NCI-H345 (cell line): ENCODE measurements at places on chromosomes 11 and 22.

- DNase-seq = no peak
Observed at GRCh38 chr11:61120099-61120705, 17.9 kb downstream of the CD5 start.

GRCh38 chr11:120945042-120945441 lies 78.9 kb upstream of the TBCEL start:
- no peak for DNase-seq

DNA sequence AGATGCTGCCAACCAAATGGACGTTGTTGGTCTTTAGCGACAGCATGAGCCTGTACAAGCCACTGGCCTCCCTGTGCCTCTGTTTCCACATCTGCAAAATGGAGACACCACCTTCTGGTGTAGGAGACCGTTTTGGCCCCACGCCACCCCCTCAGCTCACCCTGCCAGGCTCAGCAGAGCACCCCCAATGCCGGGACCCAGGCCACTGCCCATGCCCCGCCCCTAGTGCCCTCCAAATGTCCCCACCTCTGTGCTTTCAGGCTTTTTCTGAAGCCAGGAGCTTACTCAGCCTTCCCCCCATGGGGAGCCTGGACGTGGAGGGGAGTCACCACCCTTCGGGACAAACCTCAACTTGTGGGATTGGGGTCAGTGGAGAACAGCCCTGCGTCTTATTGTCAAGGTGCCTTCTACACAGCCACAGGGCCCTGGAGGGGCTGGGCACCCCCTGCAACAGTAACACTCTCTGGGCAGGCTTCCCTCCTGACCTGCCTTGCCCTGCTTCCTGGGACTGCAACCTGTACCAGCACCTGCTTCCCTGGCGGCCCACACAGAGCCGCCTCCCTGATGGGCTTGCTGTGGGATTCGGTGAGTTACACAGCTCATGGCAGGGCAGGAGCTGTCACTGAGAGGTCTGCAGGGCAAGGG lies 24.6 kb upstream of the RTL6 start:
- no peak for DNase-seq

GRCh38 chr11:13364388-13364787 lies 86.8 kb downstream of the BMAL1 start:
- no peak for DNase-seq

GRCh38 chr22:46465793-46466192 lies 71.6 kb downstream of the CELSR1 start:
- DNase-seq = no peak

- no peak for DNase-seq
Observed at GRCh38 chr11:65435411-65435931, 12.9 kb downstream of the NEAT1 start.

GRCh38 chr11:57161351-57161750 lies 20.4 kb upstream of the LRRC55 start:
- DNase-seq = peak; percentile 6

DNA sequence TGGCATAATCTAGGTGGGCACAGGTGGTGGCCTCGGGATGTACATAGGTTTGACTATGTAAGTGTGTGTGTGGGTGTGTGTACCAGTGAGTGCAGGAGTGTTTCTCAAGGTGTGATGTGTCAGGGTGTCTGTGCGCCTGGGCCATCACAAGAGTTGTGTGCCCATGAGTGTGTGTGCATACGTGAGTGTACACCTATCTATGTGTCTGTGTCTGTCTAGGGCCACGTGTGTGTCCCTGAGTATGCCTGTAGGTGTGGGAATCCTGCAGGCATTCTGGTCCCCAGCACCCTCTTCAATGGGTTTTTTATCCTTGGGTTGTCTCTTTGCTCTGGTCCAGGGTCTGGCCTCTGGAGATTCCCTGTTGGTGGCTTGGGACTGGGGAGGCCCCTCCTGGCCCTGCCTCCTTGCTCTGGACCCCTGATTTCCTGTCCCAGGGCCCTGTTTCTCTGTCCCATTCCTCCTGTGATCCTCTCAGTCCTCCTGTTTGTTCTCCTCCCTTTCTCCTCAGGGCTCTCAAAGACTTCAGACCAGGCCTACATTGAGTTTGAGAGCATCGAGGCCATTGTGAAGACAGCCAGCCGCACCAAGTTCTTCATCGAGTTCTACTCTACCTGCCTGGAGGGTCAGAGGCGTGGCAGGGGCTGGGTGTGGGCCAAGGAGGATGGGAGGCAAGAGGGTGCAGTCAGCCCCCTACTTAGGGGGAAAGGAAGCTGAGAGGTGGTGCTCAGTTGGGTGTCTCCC lies 9.4 kb downstream of the INPPL1 start:
- DNase-seq = no peak

- no peak for DNase-seq
Observed at GRCh38 chr22:42236848-42237247, 33.6 kb downstream of the TCF20 start.

DNA sequence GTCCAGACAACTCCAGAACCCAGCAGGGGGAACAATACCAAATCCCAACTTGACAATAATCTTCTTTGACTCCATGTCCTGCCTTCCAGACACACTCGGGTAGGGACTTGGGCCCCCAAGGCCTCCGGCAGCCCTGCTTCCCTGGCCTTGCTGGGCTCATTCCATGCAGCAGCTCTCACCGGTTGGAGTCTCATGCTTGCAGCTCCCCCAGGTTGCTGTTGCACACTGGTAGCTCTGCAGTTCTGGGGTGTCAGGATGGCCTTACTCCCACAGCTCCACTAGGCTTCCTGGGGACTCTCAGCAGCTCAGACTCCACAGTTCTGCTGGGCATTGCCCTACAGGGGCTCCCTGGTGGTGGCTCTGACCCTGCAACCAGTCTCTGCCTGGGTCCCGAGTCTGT lies 42.8 kb downstream of the ST3GAL4 start:
- no peak for DNase-seq

- DNase-seq = no peak
Observed at GRCh38 chr11:106086135-106086534, 8.7 kb downstream of the AASDHPPT start.

- DNase-seq = no peak
Observed at GRCh38 chr11:26088391-26088790, 243.5 kb upstream of the ANO3 start.

DNA sequence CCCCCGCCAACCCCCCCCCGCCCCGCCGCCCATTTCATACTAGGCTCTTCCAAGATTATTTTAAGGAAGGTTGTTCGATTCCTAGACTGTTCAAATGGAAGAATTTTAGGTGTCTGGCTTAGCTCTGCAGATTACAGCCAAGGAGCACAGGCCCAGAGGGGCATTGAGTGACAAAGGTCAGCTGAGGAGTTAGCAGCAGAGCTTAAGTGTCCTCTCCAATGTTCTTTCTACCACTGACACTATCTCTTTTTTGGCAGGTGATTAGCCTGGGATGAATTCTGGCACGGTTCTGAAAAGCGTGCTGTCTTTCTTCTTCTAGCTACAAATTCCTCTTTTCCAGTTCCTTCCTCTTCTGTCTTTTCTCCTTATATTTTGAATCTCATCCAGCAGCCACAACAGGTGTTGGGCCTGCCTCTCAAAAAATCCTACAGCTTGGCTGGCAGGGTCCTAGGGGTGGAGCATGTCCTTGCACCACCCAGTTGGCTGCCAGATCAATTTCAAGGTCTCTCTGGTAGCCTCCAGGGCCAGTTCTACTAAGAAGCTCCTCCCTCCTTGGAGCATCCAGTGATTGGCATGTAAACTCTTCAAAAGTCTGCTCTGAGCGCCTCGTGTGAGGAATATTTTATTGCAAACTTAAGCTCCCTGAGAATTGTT lies 23.0 kb downstream of the KCNE3 start:
- DNase-seq = no peak

DNA sequence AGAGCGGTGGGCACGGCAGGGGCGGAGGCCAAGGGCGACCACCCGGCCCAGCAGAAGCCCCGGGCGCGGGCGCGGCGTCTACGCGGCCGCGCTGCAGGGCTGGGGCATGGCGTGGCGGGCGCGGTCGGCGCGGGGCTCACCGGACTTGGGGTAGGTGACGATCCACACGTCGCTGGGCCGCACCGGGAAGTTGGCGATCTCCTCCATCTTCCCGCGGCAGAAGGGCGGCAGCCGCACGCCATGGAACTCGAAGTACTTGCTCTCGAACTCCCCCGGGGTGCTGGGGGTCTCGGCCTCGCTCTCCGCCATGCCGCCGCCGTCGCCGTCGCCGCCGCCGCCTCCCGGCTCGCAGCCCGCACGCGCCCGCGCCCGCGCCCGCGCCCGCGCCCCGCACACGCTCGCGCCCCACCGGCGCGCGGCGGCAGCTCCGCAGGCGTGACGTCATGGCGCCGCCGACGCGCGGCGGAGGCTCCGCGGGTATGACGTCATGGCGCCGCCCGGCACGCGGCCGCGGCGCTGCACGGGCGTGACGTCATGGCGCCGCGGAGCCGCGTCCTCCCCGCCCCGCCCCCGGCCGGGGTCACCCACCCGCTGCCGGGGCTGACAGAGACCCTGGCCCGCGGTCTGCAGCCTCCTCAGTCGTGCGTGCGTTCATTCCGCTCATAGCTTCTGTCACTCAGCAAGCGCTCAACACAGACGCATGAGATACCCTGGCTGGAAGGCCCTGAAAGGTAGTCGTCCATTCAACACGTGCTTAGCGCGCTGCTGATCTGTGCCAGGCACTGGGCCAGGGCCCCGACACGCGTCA lies at the start of gene SULT4A1:
SULT4A1 (minus strand) TSS at position 440 of the 808 bp plus-strand sequence; CDS start at position 309, 131 bp downstream.
- peak; percentile 70 for DNase-seq

- no peak for DNase-seq
Observed at GRCh38 chr22:40289991-40290459, 56.3 kb upstream of the ADSL start.

GRCh38 chr11:66728038-66728692 lies 851 bp downstream of the SPTBN2 start:
- peak; percentile 48 for DNase-seq

DNA sequence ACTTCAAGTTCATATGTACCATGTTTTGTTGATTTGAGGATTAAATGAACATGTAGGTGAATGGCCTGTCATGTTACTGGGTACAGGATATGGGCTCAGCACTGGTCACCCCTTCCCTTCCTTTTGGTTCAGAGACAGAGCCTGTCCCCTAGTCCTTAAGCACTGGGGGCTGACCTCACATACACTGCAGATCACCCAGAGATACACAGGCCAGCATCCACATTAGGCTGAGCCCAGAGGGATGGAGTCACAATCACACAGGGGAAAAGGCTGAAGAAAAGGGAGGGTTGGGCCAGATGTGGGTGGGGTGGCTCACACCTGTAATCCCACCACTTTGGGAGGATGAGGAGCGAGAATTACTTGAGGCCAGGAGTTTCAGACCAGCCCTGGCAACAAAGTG lies 62.3 kb downstream of the IGLL5 start:
- DNase-seq = no peak

DNA sequence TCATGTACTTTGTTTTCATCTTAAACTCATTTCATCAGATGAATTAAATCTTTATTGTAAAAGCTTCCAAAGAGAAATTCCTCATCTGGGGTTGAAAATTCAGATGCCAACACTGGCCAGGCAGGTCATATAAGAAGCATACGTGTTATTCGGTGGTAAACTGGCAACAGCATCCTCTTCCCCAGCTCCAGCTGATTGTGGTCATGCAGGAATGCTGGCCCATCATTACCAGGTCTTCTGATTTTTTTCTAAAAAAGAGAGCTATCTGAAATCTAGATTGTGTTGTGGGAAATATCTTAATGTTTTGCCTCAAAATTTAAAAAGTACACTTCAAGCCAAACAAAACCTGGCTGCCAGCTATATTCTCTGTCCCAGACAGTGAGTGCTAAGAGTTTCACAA lies 53.6 kb downstream of the ARFGAP2 start:
- no peak for DNase-seq

GRCh38 chr22:21903283-21903682 lies 35.8 kb upstream of the MAPK1 start:
- DNase-seq = no peak

GRCh38 chr22:32334660-32335365 lies 22.9 kb upstream of the RFPL3 start:
- DNase-seq = no peak

DNA sequence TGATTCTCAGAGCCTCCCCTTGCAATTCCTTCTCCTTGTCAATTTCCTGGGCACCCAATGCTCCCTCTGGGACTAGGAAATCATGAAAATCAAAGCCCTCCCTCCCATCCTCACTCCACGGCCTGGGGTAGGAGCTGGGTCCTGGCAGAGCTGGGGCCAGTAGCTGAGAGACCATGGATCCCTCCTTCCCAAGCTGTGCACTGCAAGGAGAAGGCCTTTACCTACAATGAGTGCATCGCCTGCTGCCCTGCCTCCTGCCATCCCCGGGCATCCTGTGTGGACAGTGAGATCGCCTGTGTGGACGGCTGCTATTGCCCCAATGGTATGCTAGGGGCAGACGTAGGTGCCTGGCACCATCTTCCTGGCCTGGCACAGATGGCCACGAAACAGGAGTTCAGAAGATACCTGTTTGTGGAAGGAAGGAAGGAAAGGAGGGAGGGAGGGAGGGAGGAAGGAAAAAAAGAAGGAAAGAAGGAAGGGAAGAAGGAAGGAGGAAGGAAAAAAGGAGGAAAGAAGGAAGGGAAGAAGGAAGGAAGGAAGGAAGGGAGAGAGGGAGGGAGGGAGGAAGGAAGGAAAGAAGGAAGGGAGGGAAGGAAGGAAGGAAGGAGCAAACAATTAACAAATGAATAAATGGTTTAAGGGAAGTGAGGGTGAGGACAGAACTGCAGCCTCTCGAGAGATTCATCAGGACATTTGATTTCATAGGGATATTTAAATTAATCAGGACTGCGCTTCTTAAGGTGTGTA lies 12.5 kb downstream of the OTOG start:
- no peak for DNase-seq

- DNase-seq = no peak
Observed at GRCh38 chr11:69841859-69842698, 22.9 kb upstream of the FGF3 start.

- no peak for DNase-seq
Observed at GRCh38 chr22:44145544-44145943, 35.2 kb upstream of the PARVG start.

DNA sequence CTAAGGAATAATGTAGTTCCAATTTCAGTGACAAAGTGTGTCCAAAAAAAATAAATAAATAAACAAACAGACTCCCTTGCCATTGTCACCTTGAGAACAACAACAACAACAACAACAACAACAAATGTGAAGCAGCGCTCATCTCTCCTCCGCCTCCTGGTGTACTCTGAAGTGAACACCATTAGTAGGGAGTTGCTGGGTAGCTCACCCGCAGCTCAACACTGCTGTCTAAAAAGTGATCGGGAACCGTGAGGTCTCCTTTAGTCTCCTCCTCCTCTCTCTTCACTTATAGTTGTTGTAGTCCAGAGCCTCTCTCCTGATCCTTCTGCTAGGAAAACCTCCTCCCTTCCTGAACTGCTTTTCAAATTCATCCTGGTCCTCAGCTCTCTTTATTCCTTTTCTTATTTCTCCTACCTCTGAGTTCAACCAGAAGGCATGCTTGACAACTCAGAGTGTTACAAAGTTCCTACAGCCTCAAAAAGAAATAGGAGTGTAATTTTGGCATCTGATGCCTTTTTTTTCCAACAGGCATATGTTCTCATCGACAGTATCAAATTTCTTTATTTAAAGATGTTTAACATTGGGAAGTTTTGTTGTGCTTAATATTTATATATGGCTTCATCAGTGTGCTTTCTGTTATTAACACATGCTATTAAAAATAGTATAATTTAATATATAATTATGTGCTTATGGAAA lies 215.1 kb downstream of the PGR start:
- no peak for DNase-seq
